ENCODE measurements at places on chromosomes 13 and 19.

DNA sequence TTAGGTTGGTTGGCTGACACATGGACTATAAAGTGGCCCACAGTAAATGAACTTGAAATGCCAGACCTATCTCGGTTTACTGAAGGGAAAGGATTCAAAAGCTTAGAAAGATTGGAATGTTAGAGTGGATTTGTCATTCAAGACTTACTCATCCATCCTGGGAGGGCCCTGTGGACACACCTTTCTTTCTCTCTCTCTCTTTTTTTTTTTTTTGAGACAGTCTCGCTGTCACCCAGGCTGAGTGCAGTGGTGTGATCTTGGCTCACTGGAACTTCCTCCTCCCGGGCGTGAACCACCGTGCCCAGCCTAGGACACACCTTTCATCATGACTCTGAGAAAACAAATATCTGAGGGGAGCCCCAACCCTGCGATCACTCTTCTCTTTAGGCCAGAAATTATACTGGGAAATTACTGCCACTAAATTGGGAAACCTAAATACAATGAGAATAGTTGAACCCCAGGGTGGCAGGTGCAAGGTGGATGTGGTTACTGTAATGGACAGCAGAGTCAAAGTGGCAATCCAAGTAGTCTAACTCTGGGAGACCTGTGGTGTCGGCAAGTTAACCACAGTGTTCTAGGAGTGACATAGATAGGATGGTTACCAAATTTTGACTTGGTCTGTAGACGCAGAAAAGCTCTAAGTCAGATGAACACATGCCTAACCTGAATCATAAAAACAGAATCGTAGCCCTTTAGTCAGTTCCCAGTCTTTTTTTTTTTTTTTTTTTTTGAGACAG lies 47.1 kb upstream of the ZMYM5 start:
- DNase-seq: no peak

DNA sequence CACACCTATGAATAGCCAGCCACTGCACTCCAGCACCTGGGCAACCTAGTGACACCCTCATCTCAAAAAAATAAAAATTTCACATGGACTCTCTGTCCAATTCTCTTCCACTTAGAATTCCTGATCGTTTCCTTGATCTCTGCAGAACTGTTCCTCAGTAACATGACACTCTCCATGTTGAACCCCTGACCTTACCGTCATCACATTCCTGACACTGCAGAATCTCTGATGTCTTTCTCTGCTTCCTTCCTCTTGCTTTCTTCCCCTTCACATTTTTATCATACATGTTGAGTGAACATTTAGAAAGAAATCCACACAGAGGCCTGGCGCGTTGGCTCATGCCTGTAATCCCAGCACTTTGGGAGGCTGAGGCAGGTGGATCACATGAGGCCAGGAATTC lies 15.0 kb downstream of the ZNF114 start:
- DNase-seq: no peak

- DNase-seq: no peak
Measured at GRCh38 chr13:86932776-86933334, 738.3 kb upstream of the SLITRK5 start.

DNA sequence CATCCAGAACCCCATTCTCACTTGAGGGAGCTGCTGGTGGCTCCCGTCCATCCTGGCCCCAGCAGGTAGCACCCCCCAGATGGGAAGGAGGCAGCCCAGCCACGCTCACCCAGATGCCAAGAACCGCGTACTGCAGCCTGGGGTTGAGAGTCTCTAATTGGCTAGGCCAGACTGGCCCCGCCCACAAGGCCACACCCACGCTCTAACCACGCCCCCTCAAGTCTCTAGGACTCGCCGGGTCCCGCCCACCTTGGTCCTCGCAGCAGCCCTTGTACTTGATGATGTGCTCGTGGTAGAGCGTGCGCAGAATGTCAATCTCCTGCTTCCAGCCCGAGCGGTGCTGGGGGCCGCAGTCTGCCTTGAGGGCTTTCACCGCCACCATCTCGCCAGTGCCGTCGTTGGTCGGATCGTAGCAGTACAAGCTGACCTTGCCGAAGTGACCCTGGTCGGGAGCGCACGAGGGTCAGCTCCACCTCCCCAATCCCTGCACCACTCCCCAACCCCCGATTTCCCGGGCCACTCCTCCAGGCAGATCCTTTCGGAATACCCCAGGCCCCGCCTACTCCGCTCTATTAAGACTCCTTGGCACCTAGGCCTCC lies 14.5 kb upstream of the ICAM3 start:
- DNase-seq: no peak

- DNase-seq: no peak
Measured at GRCh38 chr13:113815151-113816058, 48.5 kb downstream of the GAS6 start.

DNA sequence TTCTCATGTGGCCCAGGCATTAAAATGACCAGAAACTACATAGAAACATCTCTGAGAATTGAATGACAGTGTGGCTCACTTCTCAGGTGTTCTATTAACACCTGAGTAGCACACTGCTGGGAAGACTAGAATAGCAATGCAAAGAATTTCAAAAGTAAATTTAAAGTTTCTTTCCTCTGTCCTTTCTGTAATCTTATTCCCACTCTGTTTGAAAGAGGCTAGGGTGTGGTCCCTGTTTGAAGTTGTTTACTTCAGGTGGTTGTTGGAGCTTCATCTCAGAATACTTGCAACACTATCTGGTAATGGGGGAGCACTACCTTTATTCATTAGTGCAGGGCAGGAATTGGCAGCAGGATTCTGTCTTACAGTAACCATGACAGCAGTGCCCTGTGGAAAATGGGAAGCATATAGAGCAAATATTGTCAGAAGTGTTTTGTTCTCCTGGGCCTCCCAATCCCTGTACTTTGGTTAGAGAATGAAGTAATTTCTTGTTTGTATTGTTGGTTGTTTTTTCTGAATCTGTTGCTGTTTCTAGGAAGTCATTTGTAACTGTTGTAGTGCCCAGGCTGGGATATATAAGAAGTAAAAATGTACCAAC lies 1210.2 kb upstream of the ATXN8OS start:
- no peak for DNase-seq

Measured in AG09319 (cell line).